ENCODE measurements at places on chromosomes 2 and 18.

DNA sequence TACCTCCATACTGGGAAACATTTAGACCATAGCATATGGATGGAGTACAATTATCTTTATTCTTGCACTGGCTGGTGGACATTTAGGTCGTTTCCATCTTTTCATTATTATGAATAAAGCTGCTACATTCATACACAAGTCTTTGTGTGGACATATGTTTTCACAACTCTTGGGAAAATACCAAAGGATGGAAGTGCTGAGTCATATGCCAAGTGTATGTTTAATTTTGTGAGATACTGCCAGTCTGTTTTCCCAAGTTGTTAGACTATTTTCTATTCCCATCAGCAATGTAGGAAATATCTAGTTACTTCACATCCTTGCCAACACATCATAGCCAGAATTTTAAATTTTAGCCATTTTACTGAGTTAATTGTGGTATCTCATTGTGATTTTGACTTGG is 91.5 kb downstream of the GALNT13 start:
- no peaks in the 10 kb centered on the region for H3K36me3 ChIP-seq
- no peaks in the 10 kb centered on the region for H3K4me1 ChIP-seq
- no peak overlapping the region for H3K27ac ChIP-seq
- no peak for ATAC-seq
- no peak overlapping the region for H3K4me3 ChIP-seq

DNA sequence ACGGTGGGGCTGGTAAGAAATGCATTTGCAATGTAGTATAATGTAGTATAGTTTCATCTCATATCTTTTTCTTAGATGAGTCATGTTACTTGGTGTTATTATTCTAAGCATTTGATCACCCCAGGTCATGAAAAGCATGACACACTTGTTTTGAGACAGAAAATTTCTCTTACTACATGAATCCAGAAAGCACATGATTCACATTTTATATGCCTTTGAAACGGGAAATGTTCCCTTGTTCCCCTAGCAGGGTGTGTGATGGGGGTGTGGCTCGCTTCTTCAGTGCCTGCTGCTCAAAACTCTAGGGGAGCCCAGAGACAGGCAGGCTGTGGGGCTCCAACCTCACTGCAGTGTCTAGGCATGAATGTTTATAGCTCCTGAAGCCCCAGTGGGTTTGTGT is 116.0 kb upstream of the RAB27B start:
- no peak overlapping the region for H3K4me3 ChIP-seq
- ATAC-seq = no peak
- H3K4me1 ChIP-seq = no peaks in the 10 kb centered on the region
- H3K27me3 ChIP-seq = peaks cover 9% of the 10 kb centered on the region

DNA sequence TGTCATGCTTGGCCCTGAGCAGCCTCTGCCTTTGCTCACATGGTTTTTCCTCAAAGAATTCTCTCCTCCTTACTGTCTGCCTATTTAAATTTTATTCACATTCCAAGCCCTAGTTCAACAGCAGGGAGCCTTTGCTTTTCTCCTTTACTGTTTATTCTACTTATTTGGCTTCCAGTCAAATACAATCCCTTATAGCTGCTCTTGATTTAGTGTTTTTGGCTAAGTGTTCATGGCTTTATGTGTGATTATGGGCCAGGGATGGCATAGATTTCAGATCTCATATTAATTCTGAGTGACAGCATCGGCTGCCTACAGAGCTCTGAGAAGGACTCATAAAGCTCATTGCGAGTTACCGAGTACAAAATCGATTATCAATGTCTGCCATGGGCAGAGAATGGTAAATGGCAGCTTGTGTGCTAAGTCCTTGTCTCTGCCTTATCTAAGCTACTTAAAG is 106.7 kb downstream of the METTL8 start:
- H3K36me3 ChIP-seq = no peaks in the 10 kb centered on the region
- no peaks in the 10 kb centered on the region for H3K4me1 ChIP-seq
- no peak overlapping the region for H3K4me3 ChIP-seq
- H3K27me3 ChIP-seq = no peaks in the 10 kb centered on the region

- no peaks in the 10 kb centered on the region for H3K4me1 ChIP-seq
- no peaks in the 10 kb centered on the region for H3K27me3 ChIP-seq
- H3K36me3 ChIP-seq = no peaks in the 10 kb centered on the region
- no peak overlapping the region for H3K4me3 ChIP-seq
- ATAC-seq = no peak
- no peak overlapping the region for H3K27ac ChIP-seq
Measured at GRCh38 chr18:45981821-45982220, 14.7 kb upstream of the EPG5 start.

- no peak overlapping the region for H3K27ac ChIP-seq
- no peaks in the 10 kb centered on the region for H3K27me3 ChIP-seq
Measured at GRCh38 chr2:192286093-192286701, 91.5 kb upstream of the TMEFF2 start.

GRCh38 chr2:10407841-10408648 is 40.1 kb downstream of the ODC1 start:
- no peaks in the 10 kb centered on the region for H3K4me1 ChIP-seq
- no peaks in the 10 kb centered on the region for H3K27me3 ChIP-seq
- H3K27ac ChIP-seq = peak overlapping the region; percentile 67
- H3K36me3 ChIP-seq = no peaks in the 10 kb centered on the region

DNA sequence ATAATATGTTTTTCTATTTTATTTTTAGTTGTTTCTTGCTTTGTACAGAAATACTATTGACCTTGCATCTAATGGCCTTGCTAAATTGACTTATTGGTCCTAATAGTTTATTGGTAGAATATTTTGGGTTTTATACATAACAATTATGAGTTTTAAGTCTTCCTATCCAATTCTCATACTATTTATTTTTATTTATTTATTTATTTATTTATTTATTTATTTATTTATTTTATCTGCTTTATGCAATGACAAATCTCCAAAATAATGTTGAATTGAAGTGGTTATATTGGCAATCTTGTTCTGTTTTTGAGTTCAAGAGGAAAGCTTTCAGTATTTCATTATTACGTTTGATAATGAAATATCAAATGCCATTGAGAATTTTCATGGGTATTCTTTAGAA is 488.3 kb downstream of the CDH2 start:
- H3K27me3 ChIP-seq = no peaks in the 10 kb centered on the region
- no peak overlapping the region for H3K27ac ChIP-seq
- H3K4me3 ChIP-seq = no peak overlapping the region
- no peak for ATAC-seq
- H3K36me3 ChIP-seq = no peaks in the 10 kb centered on the region

DNA sequence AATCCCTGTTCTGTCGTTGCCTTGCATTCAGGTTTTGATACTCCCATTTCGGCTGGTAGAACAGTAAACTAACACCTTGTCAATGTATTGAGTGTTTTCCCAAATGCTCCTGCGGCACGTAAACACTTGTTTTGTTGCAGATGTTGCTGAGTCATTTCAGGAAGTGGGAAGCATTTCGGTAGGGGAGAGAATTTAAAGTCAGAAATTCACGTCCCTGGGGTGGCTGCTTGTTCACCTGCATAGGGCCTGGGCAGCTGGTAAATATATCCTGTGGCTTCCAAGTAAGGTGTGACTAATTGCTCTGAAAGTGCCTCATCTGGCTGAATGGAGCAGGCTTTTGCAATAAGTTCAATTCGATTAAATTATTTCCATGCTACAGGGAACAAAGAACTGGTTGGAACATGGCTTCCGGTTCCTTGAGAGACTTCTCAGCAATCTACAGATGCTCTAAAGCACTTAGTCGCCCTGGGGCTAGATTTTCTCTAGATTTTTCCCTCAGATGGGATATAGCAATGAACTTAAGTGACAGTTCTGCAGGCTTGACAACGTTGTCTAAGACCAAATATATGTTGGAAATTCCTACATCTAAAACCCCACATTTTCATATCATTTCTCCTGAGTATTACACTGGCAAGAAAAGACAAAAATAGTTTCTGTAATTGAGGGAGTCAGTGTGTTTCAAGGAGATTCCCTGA is 5.2 kb downstream of the GALR1 start:
- H3K4me1 ChIP-seq = peaks cover 9% of the 10 kb centered on the region
- H3K27ac ChIP-seq = no peak overlapping the region
- H3K36me3 ChIP-seq = no peaks in the 10 kb centered on the region

DNA sequence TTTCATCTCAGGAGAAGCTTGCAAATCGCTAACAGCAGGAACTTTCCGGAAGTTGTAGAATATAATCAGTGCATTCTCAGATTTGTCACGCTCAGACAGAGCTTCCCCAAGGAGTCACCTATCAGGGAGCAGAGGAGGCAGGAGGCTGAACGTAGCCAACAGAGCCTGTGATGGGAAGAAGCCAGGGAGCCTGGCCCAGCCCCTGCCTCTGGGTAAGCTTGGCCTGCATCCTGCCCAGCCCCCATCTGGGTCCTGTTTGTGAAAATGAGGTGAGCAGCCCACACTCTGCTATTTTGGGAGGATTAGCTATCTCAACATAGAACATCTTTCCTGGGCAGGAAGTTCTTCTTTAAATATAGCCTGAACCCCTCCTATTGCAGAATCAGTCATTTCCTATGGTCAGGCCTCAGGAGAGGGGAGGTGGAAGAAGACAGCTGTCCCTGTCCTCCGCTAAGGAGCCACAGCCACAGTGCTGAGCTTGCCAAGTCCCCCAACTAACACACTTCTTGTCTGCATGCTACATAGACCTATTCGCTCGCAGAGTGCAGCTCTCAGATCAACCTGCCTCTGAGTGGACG is 19.2 kb upstream of the PKDCC start:
- no peaks in the 10 kb centered on the region for H3K27me3 ChIP-seq
- H3K36me3 ChIP-seq = no peaks in the 10 kb centered on the region
- H3K4me3 ChIP-seq = no peak overlapping the region
- no peak overlapping the region for H3K27ac ChIP-seq
- no peaks in the 10 kb centered on the region for H3K4me1 ChIP-seq

GRCh38 chr18:1846640-1847039 is 724.7 kb downstream of the METTL4 start:
- no peaks in the 10 kb centered on the region for H3K36me3 ChIP-seq
- no peak overlapping the region for H3K4me3 ChIP-seq
- H3K27ac ChIP-seq = no peak overlapping the region
- no peaks in the 10 kb centered on the region for H3K4me1 ChIP-seq

DNA sequence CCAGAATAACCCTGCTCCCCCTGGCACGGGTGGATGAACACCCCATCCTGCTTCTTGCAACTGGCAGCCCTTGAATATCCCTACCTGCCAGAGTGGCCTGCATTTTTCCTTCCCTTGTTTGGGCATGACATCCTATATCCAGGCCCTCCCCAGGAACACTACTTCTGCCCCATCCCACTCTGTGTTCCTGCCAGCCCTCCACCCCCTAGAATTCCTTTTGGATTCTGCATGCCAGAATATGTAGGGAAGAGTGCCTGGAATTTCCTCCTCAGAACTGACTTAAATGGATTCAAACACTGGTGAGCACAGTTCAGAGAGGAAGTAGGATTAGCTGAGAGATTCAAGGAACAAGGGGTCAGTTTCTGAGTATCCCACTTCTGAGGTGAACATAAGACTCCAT is 123.5 kb upstream of the PELI1 start:
- no peaks in the 10 kb centered on the region for H3K27me3 ChIP-seq
- peak; percentile 34 for ATAC-seq
- no peaks in the 10 kb centered on the region for H3K4me1 ChIP-seq
- no peaks in the 10 kb centered on the region for H3K36me3 ChIP-seq

Data from gastroesophageal sphincter (tissue), 4 donors.